ENCODE measurements at places on chromosomes 3 and 15.

DNA sequence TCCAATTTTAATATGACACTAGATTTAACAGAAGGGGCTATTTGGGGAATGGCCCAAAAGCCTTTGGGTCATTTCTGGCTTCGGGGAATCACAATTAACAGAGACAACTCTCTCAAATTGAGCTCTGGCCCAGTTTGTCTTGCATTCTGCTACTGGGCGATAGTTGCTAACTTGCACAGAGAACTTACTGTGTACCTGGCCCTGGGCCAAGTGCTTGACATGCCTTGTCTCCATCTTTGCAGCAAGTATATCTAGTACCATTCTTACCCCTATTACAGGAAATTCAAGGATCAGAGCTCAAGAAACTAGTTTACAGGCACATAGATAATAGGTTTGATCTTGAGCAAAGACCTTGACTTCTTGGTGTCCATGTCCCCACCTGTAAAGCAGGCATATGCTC is 175.7 kb downstream of the TMEM108 start:
- DNase-seq = no peak

GRCh38 chr15:48622237-48622636 is 23.3 kb downstream of the FBN1 start:
- DNase-seq = no peak

- DNase-seq = no peak
These were observed 38.7 kb upstream of the CA12 start for GRCh38 chr15:63420333-63420747.

DNA sequence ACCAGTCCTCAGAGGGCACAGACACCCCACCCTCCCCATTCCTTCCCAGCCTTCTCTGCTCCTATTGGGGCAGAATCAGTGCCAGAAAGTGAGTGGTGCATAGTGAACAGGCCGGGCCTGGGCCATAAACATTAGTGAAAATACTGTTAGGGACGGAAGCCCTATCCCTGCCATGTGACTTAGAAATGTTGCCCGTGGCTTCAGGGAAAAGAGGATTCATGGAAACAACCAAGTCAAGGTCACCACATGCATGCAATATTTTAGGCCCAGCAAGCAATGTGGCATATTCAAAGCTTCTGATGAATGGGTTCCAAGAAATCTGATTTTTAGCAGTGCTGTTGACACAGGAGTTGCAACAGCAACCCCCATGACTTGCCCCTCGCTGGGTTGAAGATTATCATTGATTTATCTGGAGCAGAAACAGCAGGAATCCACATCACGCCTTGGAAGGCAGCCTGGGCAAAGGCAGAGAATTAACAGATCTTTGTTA is 52.3 kb downstream of the CCNL1 start:
- no peak for DNase-seq

DNA sequence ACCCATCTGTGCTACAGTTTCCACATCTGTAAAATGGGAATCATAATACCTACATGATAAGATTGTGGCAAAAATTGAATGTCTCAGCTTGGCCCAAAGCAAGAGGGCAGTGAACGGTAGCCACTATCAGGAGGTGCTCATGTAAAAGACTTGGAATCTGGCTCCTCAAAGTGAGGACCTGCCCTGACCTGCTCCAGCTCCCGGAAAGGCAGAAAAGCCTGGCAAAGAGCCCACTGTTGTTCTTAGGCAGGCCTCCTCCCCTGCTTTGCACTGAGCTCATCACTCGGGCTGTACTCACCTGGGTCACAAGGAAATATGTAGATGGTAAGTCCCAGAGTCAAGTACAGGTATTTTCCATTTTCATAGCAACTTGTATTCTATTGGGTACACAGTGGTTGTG is 250.7 kb upstream of the TBL1XR1 start:
- no peak for DNase-seq

DNA sequence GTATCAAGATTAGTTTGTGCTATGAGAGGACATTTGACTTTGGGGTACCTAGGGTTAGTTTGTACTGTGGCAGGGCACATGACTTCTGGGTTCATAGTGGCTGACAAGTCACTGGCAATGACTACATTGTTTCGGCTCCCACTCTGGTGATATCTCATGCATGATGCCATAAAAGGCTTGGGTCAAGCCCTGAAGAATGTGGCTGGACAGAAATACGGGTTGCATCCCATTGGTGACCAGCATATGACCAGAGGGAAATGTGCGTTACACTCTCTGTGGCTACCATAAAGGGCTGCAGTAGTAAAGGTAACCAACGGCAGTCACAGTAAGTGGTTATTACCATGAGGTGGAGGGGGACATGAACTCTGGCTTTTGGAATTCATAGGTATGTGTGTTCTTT is 18.4 kb downstream of the THOC7 start:
- DNase-seq = no peak

DNA sequence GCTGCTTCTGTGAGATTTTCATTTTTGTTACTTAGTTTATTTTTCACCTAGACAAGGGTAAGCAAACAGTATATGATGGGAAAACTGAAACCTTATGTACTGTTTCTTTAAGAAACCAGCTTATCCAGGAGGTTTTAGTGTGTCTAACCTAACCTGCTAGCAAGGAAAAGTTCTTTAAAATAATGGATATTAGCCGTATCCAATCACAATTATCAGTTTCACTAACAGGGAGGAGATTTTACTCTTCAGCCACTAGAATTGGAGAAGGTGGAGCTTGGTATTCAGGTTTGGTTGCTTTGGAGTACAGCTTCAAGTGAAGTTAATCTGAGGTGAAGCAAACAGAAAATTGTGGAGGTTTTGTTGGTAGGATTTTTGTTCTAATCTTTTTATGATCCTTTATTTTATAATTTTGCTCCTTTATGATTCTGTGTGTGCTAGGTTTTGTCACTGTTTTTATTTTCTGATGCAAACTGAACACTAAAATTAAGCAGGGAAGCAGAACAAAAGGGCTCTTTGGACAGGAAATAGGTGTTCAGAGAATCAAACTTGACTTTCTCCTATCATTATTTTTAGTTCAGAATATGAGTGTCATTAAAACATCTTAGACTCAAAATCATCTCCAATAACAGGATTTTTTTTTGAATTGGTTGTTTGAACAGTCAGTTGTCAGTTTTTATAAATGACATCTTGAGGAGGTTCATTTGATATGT is 13.0 kb downstream of the ZFAND6 start:
- DNase-seq = no peak

DNA sequence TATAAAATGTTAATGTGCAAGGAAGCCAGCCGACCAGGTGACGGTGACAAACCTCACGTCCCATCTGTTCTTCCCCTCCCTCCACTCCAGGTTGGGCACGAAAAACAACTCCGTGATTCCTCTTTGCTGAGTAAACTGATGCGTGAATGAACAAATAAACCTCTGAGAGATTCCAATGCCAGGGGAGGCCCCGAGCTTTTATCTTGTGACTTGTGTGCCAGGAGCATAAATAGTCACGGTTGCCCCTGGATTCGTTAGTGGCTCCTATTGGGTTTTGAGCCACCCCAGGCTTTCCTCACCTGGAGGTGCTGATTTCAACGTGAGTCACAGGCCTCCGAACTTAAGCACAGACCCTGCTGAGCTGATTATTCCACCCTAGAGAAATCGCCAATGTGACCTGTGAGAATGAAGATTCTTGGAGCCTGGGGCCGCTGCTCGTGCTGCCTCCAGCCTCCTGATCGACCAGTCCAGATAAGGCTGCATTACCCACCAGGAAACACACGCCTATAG is 119.2 kb downstream of the SHQ1 start:
- DNase-seq = no peak

GRCh38 chr3:9452417-9452816 is 55.0 kb downstream of the SETD5 start:
- DNase-seq = no peak

DNA sequence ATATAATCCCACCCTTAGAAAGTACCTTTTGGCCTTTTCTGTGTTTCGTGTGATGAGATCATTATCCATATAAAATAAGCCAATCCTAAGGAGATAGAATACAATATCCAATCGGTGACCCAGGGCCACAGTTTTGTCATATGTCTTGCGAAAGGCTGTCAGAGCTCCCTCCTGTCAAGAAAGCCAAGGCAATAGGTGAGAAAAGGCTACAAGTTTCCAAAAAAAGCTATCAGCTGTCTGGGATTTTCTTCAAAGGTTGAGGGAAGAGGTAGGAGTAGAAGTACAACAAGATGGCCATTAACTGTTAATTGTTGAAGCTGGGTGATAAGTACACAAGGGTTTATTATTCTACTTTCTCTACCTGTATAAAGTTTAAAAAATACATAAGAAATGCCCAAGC is 4.0 kb downstream of the PSMD6 start:
- DNase-seq = no peak

GRCh38 chr3:141414800-141415462 is 46.6 kb downstream of the ZBTB38 start:
- no peak for DNase-seq

GRCh38 chr3:65576966-65577365 is 461.8 kb downstream of the MAGI1 start:
- DNase-seq = no peak

DNA sequence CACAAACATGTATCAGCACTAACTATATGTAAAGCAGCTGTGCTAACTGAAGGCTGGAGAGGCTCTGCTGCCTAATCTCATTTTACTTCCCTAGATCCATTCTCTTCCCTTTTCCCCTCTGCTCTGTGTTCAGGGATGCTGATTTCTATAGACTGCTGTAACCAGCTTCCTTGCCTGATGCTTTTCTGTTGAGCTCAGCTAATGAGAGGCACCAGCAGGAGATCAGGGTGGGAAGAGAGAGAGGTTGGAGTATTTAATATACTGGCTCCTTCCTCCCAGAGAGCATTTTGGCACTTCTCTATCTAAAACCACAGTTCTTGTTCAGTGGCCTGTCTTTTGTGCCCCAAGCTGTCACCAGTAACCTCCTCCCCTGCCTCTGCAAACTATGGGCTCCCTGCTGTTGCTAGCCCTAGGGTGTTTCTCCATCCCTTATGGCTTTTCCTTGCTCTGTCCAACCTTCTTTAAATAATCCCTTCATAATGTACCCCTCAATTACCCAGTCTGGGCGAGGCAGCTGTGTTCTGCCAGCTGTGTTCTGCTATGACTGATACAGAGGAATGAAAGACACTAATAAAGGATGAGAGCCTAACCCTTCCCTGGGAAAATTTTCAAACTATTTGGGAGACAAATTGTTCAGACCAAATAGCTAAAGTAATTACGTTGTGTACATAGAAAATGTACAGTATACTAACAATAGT is 69.5 kb downstream of the CADPS start:
- DNase-seq = no peak

DNA sequence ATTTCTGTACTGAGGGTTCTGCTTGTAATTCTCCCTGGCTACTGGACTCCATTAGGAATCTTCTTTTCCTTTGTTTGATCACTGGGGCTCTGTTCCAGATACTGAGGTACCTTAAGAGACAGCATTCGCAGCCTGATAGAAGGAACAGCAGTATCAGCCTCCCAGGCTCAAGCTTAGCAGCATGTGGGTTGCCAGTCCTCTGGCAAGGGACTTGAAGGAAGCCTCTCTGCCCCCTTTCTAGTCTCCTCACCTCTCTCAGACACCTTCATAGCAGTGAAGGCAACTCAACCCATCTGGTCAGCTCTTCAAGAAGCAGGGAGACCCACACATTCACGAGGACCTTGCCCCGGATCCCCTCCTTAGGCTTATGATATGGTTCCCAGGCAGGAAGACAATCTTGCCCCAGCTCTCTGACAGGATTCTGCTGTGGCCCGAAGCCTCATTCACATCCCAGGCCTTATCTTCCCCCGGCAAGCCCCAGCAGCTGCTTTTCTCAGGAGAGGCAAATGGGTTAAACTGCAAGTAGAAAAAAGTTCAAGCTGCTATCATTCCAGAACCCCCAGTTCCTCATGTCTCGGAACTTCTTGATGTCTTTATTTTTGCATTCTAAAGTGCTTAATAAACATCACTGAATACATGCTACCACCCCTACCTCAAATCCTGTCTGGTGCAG is 153.1 kb downstream of the LIPC start:
- DNase-seq = no peak

DNA sequence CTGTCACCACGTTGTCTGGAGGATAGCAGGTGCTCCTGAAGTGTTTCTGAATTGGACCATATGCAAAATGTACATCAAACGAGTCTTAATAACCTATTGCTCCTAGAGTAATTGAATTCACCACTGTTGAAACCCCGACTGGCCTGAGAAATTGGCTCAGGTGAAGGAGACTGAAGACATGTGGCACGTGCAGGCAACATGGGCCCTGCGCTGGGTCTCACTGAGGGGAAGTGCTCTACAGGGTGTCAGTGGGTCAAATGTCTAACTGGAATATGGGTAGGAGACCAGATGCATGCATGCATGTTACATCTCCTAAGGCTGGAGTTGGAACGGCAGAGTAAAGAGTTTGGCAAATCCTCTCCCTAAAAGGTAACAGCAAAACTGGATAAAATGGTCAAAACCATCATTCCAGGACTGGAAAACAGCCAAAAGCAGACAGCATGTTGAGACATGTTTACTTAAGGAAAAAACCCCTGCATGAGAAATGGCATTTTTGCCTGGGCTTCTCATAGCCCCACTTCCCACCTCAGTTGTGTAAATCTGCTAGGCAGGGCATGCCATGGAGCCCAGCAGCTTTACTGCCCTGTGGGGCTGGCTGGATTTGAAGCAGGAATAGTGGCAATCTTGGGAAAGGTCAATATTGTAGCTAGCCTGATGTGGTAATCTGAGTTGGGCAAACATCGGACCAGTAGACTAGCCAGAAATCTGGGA is 131.3 kb downstream of the TJP1 start:
- no peak for DNase-seq

GRCh38 chr3:14801031-14801430 is 17.7 kb upstream of the FGD5 start:
- DNase-seq = no peak

DNA sequence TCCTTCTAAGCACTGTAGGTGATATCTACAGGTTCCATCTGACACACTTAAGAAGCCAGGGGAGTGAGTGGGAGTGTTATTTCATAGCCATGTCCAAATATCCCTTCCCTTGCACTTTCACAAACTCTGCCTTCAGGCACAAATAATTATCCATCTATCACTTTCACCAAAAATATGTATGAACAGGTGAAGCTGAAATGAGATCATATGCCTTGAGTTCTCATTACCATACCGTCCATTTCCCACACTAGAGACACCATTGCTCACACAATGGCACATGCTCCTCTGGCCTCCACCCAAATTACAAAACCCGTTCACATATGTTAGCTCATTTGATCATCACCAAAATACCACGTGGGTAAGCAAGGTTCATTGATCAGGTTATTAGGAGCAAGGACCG is 151.9 kb upstream of the BNIP2 start:
- no peak for DNase-seq

- DNase-seq = no peak
These were observed 1.2 kb upstream of the STT3B start for GRCh38 chr3:31531452-31531991.
